Gastrocnemius medialis (tissue), 4 donors: ENCODE measurements at places on chromosomes 1 and 21. TPM values are rescaled to one million over a fixed set of nuclear protein-coding genes. Genes with fewer than 3 reads are reported as not detected.

DNA sequence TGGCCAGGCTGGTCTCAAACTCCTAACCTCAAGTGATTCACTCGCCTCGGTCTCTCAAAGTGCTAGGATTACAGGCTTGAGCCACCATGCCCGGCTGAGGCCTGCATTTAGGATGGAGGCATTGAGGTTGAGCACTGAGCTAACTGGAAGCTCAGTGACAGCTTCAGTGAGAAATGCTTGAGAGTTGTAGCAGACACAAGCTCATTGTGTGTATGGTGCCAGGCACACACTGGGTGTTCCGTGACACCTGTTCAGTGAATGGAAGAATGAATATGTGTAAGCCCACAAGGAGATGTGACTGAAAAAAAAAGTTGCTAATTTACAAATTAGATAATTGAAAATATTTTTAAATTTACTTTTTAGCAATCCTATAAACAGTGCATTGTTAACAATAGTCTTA, 21.8 kb downstream of the LURAP1 start:
- DNase-seq, result no peak

DNA sequence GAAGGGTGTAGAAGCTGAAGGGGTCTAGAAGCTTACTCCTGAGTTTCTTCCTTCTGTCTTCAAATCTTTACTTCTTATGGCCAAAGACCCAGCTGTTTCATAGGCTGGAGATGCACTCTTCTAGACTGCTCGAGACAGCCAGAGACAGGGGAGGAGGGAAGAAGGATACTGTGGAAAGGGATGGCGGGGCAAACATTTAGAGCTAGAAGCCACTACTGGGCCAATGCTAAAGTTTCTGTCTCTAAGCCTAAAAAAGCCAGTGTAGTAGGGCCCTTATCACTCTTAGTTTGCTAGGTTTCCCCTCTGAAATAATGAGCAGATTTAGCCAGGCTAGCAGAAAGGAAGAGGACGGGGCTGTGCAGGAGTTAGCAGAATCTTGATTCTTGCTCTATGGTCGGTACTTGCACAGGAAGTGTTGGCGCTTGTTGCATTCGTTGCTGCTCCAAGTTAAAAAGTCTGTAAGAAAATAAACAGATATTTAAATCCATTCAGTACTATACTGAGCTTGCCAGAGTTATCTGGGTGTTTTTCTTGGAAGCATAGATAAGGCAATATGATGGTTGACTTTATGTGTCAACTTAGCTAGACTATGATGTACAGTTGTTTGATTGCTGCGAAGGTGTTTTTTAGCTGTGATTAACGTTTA, 16.9 kb downstream of the REG4 start:
- no peak for DNase-seq

- DNase-seq, result no peak
These were observed 141.4 kb downstream of the PEX14 start for GRCh38 chr1:10615932-10616671.

DNA sequence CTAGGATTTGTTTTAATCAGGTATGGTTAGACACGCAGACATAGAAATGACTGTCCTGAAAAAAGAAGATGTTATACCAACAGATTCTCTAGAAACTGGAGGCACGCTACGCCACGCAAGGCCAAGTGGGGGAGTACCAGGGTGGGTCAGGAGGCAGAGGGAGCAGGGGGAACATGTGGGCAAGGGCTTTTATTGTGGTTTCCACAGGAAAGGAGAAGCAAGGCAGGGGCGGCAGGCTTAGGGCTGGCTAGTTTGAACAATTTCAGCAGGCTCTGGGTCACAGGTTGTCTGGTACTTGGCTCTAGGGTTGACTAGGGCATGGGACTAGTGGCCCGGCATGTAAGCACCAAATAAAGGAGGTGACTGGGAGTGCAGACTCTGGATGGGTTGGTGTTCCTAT, 7.2 kb downstream of the MTARC2 start:
- no peak for DNase-seq

- no peak for DNase-seq
These were observed 49.0 kb downstream of the LRRC53 start for GRCh38 chr1:74463333-74463988.

DNA sequence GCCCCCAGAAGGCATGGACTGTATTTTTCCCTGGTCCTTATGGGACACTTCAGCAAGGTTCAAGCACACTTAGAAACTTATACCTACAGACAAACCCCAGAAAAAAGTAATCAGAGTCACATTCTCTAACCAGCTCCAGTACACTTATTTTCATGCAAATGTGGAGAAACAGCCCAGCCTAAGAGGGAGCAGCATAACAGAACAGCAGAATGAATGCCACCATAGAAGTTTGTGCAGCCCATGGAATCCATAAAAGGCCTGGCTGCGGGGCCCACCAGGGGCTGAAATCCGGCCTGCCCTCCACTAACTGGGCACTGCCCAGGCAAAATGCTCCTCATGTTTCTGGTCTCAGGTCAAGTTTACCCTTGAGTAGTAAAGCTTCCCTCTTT, 60.4 kb upstream of the ATP1A1 start:
- no peak for DNase-seq

DNA sequence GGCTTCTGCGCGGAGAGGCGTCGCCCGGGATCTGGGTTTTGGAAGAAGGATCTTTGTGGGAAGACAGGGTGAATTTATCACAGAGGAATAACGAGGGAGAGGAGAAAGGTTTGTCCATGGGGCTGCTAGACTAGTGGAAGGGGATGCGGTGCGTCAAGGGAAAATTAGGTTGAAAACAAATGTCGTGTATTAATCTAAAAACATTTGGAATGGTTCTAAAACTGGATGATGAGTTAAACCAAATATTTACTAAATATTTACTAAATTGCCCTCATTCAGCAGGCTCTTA, 647 bp downstream of the RO60 start:
- DNase-seq, result no peak

- DNase-seq, result peak; percentile 36
These were observed 6.7 kb downstream of the LMO4 start for GRCh38 chr1:87335175-87335884.

DNA sequence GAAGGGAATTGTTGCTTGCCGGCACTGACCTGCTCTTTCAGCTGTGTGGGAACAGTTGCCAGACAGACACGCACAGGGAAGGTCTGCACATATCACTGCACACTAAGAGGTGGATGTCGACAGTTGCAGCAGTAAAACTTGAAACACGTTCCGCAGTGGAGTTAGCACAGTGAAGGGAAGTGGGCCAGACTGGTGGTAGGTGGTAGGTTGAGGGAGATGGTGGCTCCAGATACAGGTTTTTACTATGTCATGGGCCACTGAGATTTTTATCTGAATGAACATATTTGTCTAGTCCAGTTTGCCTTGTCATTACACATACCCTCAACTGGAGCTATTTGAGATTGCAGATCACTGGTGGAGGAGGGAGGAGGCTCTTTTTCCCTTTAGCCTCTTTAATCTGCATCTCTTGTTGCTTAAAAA, 13.5 kb downstream of the MRPS6 start:
- DNase-seq, result no peak

DNA sequence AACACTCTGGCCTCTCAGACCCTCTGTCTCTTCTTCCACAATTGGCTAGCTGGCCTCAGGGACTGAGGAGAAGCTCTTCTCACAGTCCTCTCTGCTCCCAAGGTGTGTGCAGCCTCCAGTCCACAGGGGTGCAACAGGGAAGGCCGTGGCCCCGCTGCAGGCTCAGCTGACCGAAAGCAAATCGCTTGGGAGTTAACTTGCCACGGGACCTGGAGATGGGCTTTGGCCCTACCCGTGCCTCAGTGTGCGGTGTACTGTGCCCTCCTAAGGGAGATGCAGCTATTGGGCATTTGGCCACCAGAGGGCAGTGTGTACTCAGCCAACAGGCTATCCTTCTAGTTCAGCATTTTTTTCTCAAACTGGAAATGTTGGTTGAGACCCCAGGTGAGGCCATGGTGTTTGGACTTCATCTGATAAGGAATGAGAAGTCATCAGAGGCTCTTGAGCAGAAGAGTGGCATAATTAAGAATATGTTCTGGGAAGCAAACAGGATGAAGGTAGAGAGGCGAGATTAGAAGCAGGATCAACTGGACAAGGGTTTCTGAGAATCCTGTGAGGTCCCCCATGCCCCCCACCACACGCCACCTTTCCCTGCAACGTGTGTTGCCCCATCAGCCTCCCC, 42.5 kb upstream of the TMEM125 start:
- DNase-seq, result peak; percentile 51

- DNase-seq, result peak; percentile 46
These were observed at the start of gene LRRC8C for GRCh38 chr1:89632657-89633247. Gene LRRC8C, plus strand, starts transcription at chr1:89633120. Its CDS starts 53,354 bp downstream, at chr1:89686474.

- DNase-seq, result no peak
These were observed 1.4 kb downstream of the CITED4 start for GRCh38 chr1:40860706-40861223.

DNA sequence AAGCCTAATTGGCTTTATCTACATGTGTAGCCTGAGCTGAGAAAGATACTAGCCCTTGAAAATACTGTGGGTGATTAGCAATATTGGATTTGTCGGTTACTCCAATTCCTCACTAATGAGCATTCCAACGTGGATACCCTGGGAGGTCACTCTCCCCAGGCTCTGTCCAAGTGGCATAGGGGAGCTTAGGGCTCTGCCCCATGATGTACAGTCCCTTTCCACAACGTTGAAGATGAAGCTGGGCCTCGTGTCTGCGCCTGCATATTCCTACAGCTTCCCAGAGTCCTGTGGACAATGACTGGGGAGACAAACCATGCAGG, 2.6 kb downstream of the RCC1 start:
- no peak for DNase-seq

- DNase-seq, result no peak
These were observed 7.9 kb upstream of the DISC1 start for GRCh38 chr1:231618609-231619256.

GRCh38 chr1:201640624-201641023, 101.7 kb downstream of the NAV1 start:
- DNase-seq, result no peak

- DNase-seq, result no peak
These were observed 9.2 kb downstream of the LBR start for GRCh38 chr1:225418598-225418997.

DNA sequence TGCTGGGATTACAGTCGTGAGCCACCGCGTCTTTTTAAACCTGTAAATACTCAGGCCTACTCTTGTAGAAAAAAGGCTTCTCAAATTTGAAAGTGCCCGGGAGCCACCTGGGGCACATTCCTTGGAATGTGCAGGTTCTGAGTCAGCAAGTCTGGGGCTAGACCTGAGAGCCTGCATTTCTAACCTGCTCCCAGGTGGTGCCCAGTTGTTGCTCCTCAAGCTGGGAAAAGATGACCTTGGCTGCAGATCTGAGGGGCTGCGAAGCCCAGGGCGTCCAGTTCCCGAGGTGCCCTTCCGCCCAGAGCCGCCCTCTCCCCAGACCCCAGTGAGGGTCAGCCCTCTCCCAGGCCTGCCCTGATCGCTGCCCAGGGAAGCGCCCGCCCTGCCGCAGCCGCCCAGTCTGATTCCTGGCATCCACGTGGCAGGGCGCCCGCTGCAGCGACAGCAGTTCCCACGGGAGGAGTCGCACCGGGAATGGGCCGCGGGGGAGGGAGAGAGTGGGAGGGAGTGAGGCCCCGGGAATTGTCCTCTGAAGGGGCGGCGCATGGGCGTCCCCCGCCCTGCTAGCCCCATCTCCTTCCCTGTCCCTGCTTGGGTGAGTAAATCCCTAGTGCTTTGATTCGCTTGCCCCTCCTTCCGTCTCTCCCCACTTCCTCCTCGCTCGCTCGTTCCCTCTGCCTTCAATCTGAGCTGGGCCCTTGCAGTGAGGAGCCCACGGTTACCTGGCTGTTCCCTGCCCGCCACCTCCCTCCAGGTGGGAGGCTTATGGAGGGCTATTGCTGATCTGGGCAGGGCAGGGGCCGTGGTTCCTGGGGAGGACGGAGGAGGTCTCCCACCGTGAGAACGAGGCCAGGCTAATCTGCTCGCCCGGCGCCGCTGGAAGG, 18.8 kb upstream of the TENT5B start:
- DNase-seq, result peak; percentile 6

DNA sequence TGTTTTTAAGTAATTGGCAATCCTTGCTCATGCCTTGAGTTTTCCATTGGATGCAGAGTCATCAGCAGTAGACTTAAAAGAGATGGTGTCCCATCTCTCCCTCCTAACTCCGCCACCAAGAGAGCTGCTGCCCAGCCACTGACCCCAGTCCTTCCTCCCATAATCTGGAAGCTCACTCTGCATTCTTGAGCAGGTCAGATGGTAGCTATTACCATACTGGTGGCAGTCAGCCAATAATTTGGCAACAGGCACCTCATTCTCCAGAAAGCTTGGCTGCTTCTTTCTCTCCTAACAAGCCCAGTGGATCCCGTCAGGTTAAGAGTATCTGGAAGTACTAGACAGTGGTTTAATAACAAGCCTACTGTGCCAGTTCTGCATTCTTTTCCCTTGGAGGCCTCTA, 272.1 kb downstream of the ZNF648 start:
- DNase-seq, result no peak

DNA sequence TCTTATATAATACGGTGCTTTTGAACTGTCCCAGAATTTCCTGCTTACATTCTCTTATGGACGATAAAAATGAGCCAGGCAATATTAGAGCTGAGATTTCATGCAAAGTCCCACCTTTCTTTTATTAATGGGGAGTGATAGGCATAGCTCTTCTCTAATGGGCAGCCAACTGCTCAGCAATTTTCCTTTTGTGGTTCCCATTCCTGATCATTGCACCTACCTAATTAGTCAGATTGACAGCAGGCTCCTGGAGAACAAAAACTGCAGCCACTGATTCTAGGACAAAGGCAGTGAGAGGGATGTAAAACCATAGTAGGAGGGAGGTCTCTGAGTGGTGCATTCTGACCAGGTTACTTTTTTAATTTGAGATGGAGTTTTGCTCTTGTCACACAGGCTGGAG, 110.4 kb downstream of the UCK2 start:
- DNase-seq, result no peak

GRCh38 chr1:72845381-72845780, 563.0 kb upstream of the NEGR1 start:
- DNase-seq, result no peak

DNA sequence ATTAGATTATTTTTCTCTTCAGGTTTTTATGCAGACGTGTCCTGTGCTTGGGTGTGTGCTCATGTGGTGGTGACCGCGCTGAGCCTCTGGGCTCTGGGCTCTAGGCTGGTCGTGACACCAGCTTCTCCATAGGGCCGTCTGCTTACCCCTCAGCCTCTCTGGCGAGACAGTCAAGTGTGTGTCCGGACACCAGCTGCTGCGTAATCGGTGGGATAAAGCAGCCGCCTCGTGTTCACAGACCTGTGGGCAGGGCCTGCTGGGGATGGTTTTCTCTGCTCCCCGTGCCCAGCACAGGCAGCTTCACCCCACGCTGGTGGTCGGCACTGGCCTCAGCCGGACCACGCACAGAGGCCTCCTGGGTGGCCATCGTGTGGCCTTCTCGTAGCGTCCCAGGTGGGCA, 33.6 kb upstream of the DIP2A start:
- DNase-seq, result no peak

- no peak for DNase-seq
These were observed 1.1 kb upstream of the ANKRD35 start for GRCh38 chr1:145886816-145887215.

- no peak for DNase-seq
These were observed 38.1 kb downstream of the DISP3 start for GRCh38 chr1:11516961-11517635.

F5 gene
- total RNA-seq, result 0.10 TPM

HSF2BP gene
- not detected for total RNA-seq

GBP1 gene
- total RNA-seq, result 1.8 TPM

FCRLB gene
- total RNA-seq, result not detected

HHAT gene
- 0.33 TPM for total RNA-seq

AHDC1 gene
- 57.9 TPM for total RNA-seq

CHTOP gene
- 49.5 TPM for total RNA-seq

SYNC gene
- total RNA-seq, result 154 TPM

CCDC27 gene
- total RNA-seq, result not detected

CELSR2 gene
- 6.2 TPM for total RNA-seq

NID1 gene
- total RNA-seq, result 69.5 TPM
